ENCODE measurements at places on chromosomes 3 and 15.

DNA sequence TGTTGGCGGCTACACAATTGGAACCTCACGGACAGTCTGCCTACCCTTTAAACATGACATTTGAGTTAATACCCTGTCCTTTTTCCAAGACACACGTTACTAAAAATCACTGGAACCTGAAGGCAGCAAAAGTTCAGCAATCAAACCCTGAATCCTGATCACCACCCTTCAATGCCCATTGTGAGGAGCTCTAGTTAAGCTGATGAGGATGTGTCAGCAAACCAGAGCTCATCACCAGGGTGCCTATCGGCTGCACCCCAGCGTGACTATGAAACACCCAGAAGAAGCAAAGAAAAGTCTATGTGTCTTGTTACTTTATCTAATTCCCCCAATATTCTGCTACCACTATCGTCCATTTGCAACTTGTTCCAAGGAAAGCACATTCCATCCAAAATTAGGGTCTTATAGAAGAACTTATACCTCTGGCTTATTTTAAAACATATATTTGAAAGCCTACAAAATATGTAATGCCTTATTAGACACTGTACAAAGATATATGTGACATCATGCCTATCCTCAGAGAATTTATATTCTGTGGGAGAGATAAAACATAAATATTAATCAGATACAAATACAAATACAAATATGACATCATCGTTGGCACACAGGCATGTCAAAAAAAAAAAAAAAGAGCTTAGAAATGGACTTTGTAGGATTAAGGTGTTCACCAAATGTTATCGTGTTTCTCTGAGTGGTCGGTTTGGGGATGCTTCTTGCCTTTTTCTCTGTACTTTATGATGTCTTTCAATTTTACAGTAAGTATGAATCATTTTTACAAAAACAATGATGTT lies 219.7 kb upstream of the SETMAR start:
- no peak for DNase-seq

DNA sequence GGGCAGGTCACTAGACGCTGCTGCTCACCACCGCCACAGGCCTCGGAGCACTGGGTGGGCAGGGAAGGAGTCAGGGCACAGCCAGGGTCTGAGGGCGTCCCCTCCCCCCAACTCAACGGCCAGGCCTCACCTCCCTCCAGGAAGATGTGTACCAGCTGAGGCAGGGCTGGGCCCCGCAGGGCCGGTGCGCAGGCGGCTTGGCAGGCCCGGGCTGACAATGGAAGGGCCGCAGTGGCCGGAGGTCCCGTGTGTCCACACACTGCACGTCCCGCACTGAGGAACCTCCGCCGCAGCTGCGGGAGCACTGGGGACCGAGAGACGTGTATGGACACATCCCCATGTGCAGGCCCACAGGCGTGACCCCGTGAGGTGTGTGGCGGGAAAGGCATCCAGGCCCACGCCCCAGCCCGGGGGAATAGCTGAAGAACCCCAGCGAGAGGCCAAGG lies 47.4 kb downstream of the ADAMTS7 start:
- no peak for DNase-seq

DNA sequence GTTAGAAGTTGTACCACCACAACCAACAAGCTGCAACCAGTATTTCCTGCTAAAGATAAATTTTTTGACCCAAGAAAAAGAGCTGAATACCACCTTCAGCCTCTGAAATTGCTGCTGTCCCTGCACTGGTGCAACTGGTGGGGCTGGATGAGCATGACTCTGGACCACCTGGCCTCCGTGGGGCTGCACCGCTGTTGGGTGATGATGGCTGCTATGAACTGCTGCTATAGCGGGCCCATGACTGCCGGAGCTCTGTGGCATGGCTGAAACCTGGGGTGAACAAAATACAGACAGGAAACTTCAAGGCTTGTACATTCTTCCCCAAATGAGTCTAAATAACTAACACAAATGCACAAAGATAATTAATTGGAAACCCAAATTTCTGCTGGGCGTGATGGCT lies 28.9 kb downstream of the SIN3A start:
- DNase-seq: no peak

GRCh38 chr15:89841306-89841705 lies 26.7 kb upstream of the ANPEP start:
- DNase-seq: no peak

- no peak for DNase-seq
Observed at GRCh38 chr15:84810073-84810840, 6.9 kb upstream of the ALPK3 start.

DNA sequence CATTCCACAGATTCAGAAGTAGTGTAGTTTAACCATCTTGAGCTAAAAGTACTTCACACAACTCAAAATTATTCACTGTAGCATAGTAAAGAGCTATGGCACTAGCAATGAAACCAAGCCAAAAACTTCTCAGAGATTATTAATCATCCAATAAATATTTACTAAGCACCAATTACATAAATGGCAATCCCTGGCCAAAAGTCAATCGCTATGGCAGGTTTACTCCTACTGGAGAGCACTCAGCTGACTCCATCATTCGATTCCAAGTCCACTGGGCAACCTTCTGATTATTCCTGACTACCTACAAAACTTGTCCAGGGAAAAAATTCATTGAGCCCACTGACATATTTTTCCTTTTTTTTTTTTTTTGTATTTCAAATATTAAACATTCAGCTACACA lies 23.9 kb downstream of the ATP13A3 start:
- no peak for DNase-seq

GRCh38 chr3:100072326-100073048 lies 41.8 kb downstream of the FILIP1L start:
- DNase-seq: no peak

DNA sequence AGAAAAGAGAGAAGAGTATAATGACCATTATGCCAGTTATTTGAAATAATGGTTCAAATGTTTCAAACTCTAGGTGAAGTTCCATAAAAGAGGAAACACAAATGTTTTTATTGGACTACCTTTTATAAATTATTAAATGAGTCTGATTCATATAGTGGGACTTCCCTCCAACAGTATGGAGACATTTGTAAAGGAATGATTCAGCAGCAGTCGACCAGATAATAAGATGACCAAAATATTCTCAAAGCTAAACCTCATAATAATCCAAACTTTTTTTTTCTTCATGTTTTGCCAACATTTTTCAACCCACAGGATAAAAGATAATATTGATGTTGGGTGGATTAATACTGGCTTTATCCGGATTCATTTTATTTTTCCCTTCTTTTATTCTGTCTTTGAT lies 18.8 kb downstream of the TIPARP start:
- DNase-seq: no peak

DNA sequence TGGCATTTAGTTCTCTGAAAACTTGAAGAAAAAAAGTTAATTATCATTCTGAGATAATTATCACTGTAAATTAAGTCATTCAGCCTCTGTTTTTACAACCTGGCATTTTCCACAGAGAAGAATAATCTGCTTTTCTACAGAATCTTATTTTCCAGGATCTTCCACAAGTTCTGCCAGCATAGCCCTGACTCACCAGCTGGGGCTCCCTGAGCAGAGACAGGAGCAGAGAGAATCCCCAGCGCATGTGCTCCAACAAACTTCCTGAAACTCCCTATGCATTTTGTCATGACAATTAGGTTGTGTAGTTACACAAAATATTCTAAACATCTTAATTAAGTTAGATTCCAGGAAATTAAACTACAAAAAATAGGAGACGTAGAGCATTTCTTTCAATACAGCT lies 32.1 kb upstream of the TMEM207 start:
- DNase-seq: no peak

GRCh38 chr3:140529096-140529495 lies 148.8 kb upstream of the TRIM42 start:
- no peak for DNase-seq

GRCh38 chr3:107629566-107629965 lies 106.8 kb downstream of the BBX start:
- DNase-seq: no peak

GRCh38 chr15:73858062-73858461 lies 15.3 kb upstream of the TBC1D21 start:
- DNase-seq: no peak

GRCh38 chr15:70006259-70007147 lies 91.2 kb downstream of the TLE3 start:
- no peak for DNase-seq

Data from stimulated activated CD8-positive, alpha-beta memory T cell treated with anti-CD3 and anti-CD28 coated beads, Interleukin-4, amount 100 ng/mL, for 1 hour (primary cell).